ENCODE measurements at places on chromosomes 7 and 10. TPM values are rescaled to one million over a fixed set of nuclear protein-coding genes. Genes with fewer than 3 reads are reported as not detected.

- peak; percentile 22 for DNase-seq
Measured at GRCh38 chr10:50326757-50327701, 75.7 kb upstream of the ASAH2 start.

DNA sequence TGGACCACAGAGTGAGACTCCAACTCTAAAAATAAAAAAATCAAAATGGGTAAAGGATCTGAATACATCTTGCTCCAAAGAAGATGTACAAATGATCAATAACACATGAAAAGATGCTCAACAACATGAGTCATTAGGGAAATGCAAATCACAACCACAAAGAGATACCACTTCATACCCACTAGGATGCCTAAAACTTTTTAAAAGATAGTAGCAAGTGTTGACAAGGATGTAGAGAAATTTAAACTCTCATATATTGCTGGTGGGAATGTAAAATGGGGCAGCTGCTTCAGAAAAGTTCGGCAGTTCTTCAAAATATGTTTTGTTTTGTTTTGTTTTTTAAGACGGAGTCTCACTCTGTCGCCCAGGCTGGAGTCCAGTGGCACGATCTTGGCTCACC is 45.7 kb upstream of the GTF2IRD1 start:
- DNase-seq, result no peak

DNA sequence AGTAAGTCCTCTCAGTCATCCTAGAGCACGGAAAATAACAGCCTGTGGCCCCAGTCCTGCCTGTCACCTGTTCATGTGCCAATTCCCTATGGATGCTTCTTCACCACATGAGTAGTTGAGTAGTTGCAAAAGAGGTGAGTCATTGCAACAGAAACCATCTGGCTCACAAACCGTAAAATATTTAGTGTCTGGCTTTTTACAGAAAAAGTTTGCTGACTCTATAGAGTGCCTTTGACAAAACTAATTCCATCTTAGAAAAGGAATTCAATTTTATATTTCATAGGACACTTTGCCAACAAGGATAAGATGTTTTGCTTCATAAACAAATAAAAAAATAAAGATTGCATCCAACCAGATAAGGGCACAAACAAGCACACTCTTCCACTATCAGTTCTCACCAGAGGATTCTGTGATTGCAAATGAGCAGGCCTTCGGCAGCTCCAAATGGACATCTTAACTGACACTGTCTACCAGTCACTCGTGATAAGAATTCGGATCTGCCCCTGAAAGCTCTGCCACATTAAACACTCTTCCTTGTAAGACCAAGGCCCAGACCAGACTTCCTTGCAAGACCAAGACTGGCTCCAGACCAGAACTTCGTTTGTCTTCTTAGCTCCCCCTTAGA is 242.7 kb upstream of the SEMA3C start:
- DNase-seq, result peak; percentile 97

GRCh38 chr10:43218206-43218950 is 48.5 kb downstream of the RASGEF1A start:
- peak; percentile 14 for DNase-seq

DNA sequence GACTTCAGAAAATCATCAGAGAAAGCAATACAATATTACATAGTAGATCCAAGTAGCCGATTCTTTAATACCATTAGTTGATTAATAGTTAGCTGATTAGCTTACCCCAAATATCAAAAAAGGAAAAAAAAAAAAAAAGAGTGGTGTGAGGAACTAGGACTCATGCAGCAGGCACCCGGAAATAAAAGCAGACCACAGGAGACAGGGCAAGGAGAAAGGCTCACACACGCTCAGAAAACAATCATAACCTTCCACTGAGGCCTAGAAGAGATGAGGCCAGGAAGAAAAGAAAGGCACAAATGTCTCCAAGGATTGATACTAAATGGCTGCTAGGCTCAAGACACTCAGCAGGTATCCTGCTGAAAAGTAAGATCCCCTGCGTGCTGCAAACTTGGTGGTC is 25.9 kb downstream of the TRDMT1 start:
- DNase-seq, result peak; percentile 63

DNA sequence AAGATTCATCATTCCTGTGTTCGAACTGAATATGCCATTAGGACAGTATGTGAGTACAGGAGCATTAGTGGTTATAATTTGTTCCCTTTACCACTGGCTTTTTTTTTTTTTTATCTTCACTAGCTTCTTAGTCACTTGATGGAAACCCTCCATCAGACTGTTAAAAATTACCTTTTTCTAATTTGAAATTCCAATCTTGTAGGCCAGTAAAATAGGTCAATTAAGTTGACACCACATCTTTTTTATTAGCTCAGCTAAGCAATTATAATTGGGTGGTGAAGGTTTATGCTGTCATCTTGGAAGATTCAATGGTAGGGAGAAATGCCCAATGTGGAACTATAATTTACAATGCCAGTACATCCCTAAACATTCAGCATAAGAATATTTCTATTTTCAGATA is 6.1 kb downstream of the NRCAM start:
- DNase-seq, result peak; percentile 82

GRCh38 chr10:12501841-12502525 is 152.6 kb downstream of the CAMK1D start:
- no peak for DNase-seq

GRCh38 chr10:19788075-19788686 is 28.1 kb upstream of the PLXDC2 start:
- DNase-seq, result peak; percentile 72

DNA sequence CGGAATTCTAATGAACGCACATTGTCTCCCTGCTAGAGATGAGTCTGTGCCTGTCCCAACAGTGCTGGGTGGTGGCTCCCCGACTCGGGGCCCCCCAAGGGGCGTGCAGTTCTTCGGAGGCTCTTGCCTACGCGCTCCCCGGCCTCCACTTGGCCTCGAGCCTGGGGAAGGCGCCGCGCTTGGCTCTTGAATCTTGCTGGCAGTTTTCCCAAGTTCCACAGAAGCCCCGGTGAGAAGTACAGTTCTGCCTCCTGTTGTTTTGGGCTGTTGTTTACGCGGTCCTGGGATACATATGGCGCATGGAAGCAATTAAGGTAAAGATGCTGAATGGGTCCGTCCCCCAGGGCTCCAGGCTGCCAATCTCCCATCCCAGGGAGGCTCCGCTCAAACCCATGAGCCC is 32.6 kb upstream of the UNCX start:
- DNase-seq, result no peak

The PLAC9 gene
- not detected for total RNA-seq

The CYP2C19 gene
- not detected for total RNA-seq

The HGF gene
- 0.17 TPM for total RNA-seq

The SORBS1 gene
- total RNA-seq, result 9.8 TPM

The ADAM12 gene
- total RNA-seq, result 19.4 TPM

The FAM241B gene
- total RNA-seq, result 2.3 TPM

All from renal cortical epithelial cell (primary cell).